NCI-H1048 (cell line): ENCODE measurements at places on chromosomes 11 and 22.

DNA sequence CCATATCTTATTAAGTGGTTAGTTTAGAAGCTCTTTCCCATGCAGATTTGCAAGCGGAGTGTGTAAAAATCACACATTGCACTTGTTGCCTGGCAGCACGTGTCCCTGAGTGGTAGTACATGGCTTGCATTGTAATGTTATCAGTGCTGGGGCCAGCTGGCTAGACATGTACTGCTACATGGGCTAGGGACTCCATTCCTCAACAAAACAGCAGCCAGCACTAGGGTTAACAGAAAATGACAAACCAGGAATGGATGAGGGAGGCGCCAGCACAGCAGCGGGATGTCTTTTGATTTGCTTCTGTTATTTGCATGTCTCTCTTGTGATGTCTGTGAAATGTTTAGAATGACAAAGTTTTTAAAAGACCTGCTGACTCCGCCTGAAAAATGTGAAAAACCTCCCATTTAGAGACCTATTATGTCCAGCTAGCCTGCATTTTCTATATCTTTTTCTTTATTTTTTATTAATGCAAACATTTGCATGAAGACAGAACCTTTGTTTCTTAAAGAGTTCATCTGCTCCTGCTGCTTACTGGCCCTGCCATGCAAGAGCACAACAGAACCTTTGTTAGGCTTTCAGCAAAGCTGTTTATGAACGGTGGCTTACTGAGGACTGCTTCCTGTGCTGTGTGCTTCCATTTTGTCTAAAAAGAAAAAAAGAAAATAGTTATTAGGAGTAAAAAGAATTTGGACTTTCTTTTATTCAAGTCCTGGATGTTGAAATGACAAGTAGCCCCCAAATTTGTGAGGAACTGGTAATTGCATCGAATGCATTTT is 40.7 kb downstream of the CSTPP1 start:
- DNase-seq, result peak; percentile 54

GRCh38 chr22:34913826-34914225 is 152.1 kb upstream of the ISX start:
- no peak for DNase-seq

DNA sequence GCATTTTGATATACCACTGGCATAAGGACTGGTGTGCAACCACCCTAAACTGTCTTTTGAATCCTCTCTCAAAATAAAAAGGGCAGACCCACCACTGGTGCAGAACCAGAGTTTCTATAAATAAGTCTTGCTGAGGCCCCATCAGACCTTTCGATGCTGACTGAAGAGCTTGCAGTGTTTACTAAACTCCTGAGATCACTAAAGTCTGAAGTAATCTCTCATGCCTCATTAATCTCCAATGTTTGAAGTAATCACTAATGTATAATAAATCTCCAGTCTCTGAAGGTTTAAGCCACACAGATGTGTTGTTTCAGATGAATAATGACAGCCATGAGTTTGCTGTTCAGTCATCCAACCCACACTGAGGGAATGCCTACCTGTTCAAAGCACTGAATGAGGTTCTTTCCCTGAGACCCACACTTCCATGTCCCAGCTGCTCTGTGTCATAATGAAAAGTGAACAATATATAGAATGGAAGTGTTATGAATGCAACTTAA is 50.6 kb upstream of the DEUP1 start:
- DNase-seq, result no peak

DNA sequence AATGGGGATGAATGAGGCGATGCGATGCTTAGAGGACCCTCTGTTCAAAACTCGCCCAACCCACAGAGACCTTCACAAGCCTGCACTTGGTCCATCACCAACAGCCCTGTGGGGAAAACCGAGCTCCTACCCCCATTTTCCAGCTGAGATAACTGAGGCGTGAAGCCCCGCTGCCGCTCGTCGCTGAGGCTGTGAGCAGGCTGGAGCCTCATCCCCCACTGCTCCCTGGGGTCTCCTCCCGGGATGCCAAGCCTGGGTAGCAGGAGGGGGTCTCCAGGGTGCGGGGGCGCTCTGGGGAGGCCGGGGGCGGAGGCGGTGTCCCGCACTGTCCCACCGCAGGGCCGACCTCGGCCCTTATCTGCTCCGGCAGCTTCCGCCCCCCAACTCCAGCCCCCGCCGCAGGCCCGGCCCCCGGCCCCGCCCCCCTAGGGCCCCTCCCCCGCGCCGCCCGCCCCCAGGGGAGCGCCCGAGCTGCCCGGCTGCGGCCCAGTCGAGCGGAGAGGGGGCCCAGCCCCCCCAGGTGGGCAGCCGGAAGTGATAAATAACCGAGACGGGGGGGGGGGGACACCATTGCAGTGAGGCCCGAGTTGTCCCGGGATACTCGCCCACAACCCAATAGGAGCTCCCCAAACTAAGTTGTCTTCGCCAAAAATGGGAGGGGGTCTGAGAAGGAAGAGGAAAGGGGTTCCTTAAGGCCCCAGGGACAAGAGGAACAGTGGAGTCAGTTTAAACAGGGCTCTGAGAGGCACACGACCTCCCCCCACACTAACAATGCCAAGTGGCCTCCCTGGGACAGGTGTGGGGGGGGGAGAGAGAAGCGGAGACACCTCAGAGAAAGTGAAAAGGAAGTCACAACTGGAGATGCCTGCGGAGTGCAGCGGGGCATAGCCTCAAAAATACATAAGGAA is 8.3 kb upstream of the SLC39A13 start:
- DNase-seq, result no peak

DNA sequence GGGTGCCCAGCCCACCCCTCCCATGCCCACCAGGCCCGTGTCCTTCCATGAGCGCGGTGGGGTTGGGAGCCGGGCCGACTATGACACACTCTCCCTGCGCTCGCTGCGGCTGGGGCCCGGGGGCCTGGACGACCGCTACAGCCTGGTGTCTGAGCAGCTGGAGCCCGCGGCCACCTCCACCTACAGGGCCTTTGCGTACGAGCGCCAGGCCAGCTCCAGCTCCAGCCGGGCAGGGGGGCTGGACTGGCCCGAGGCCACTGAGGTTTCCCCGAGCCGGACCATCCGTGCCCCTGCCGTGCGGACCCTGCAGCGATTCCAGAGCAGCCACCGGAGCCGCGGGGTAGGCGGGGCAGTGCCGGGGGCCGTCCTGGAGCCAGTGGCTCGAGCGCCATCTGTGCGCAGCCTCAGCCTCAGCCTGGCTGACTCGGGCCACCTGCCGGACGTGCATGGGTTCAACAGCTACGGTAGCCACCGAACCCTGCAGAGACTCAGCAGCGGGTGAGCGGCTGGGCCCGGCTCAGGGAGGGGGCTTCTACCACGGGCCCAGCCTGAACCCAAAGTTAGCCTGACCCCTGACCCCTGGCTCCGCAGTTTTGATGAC is 3.0 kb downstream of the PKP3 start:
- no peak for DNase-seq

DNA sequence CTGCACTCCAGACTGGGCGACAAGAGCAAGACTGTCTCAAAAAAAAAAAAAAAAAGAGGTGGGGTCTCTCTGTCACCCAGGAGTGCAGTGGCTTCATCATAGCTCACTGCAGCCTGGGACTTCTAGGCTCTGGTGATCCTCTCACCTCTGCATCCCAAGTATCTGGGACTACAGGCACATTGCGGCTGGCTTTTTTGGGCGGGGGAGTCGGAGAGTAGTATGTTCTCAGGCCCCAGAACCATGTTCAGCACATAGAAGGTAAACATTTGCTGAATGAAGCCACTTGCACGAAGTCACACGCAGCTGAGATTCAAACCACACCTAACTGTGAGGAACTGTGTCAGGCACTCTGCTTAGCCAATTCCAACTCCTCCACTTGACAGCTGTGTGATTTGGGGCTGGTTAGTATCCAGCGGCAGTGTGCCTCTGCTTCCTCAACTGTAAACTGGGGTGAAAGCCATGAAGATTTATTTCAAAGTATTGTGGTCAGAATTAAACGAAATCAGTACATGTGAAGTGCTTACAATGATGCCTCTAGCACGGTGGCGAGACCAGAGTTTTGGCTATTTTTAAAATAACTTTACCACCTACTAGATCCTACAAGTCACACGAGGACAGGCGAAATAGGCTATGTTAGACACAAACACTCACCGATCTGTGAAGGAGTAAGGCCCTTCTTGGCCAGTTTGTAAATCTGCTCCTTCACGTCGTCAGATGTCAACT is 789 bp downstream of the RPS13 start:
- DNase-seq, result no peak

- DNase-seq, result no peak
Observed at GRCh38 chr11:68992743-68993255, 12.0 kb upstream of the MRGPRD start.

DNA sequence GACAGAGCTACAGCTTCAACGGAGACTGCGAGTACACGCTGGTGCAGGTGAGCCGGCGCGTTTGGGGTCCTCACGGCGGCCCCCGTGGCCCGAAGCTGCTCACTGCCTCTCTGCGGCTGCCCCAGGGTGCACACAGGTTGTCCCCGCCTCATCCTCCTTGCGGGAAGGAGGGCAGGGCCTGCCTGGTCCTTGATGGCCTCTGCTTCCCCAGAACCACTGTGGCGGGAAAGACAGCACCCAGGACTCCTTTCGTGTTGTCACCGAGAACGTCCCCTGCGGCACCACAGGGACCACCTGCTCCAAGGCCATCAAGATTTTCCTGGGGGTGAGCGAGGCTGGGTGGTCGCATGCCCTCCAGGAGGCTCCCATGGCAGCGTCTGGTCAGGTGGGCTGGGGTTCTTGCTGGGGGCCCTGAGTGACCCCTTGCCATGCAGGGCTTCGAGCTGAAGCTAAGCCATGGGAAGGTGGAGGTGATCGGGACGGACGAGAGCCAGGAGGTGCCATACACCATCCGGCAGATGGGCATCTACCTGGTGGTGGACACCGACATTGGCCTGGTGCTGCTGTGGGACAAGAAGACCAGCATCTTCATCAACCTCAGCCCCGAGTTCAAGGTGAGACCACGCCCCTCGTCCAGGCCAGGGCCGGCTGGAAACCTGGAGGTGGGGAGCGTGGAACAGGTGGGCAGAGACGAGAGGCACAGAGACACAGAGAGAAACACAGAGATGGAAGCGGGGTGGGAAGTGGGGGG is 19.4 kb downstream of the MUC5AC start:
- no peak for DNase-seq

GRCh38 chr11:124625504-124626168 is 3.0 kb downstream of the TBRG1 start:
- DNase-seq, result no peak

DNA sequence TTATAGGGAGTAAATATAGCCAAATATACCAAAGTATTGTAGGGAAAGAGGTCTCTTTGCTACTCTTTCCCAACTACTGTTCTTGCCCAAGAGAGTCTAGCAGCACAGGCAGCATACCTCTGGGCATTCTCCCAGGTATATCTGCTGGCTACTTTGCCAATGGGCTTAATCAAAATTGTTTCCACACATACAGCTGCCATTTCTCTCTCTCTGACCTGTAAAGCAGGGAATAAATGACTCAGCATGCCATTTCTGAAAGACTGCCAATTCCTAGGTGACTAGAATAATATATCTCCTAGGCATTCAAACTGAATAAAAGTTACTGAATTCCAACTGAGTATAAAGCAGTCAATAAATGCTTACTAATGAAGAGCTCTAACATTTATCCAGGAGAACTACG is 44.6 kb downstream of the RDX start:
- no peak for DNase-seq

GRCh38 chr22:37973271-37974170 is 10.8 kb downstream of the SOX10 start:
- DNase-seq, result no peak
